ENCODE measurements at places on chromosomes 13 and 19.

DNA sequence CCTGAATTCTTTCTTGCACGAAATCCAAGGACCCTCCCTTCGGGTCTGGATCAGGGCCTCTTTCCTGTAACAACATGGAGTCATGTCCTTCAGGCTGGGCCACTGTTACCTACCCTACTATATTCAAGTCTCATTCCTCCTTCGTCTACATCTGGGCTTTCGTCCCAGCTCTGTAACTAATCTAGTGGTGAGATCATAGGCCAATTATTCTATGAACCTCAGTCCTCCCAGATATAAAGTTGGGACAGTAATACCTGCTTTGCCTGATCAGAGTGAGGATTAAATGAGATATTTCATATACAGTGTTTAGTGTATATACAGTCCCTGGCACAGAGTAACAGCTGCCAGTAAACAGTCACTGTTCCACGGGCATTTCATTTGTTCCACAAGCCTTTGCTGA, 48.3 kb upstream of the ATP12A start:
- no peak for DNase-seq

- no peak for DNase-seq
These were observed 574.8 kb downstream of the IRS2 start for GRCh38 chr13:109211616-109212015.

- DNase-seq, result no peak
These were observed 10.9 kb downstream of the NCR1 start for GRCh38 chr19:54916822-54917221.

GRCh38 chr19:8592231-8593009, 15.2 kb upstream of the MYO1F start:
- peak; percentile 87 for DNase-seq

DNA sequence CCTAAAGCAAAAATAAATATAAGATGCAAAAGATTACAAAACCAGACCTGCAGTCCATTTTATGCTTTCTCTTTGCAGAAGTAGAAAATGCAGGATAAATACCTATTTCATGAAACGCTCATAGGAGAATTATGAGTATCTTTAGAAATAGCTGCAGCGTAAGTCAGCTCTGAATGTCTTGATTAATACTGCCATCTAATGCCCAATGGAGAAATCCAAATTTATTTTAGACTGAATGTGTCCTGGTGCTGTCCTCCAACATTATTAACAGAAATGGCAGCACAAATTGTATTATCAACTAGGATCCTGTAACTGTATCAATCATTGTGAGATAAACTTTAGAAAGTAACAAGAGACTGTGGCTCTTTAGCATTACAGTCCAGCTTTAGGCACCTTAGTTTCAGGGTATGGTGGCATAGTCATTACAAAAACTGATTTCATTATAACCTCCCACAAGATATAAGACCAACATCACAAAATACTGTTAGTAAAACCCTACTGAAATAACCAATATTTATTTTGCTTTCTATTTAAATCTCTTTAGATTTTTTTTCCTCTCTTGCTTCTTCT, 162.1 kb upstream of the MIR17HG start:
- no peak for DNase-seq

DNA sequence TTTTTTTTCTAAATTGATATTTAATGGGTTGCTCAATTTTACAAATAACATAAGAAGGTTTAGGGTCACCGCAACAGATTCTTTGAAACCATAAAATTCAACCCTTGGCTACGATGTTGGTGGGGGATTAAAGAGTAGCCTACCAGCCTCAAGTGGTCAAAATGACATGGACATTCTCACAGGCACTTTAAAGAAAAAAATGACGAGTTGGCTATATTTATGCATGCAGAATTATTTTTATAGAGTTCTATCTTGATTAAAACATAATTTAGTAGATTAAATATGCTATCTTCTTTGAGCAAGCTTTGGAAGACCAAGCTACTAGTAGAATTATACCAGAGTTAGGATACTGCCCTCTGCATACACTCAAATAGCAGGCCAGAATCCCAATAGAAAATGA, 293.0 kb downstream of the DCT start:
- DNase-seq, result no peak

DNA sequence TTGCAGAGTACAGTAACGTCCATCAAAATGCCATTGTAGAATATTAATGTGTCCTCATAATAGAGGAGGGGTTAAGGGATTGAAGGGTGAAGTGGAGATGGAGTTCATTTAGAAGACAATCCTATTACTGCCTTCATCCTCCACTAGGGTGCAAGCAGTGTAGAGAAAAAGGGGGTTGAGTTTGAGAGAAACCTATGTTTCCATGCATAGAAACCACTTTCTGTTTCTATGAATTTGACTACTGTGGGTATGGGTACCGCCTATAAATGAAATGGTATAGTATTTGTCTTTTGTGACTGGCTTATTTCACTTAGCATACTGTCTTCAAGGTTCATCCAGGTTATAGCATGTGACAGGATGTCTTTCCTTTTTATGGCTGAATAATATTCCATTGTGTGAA, 156.0 kb downstream of the GGACT start:
- no peak for DNase-seq

- no peak for DNase-seq
These were observed 422.1 kb downstream of the FGF9 start for GRCh38 chr13:22092791-22093560.

GRCh38 chr19:38375098-38375493, 725 bp downstream of the PSMD8 start:
- DNase-seq, result no peak

DNA sequence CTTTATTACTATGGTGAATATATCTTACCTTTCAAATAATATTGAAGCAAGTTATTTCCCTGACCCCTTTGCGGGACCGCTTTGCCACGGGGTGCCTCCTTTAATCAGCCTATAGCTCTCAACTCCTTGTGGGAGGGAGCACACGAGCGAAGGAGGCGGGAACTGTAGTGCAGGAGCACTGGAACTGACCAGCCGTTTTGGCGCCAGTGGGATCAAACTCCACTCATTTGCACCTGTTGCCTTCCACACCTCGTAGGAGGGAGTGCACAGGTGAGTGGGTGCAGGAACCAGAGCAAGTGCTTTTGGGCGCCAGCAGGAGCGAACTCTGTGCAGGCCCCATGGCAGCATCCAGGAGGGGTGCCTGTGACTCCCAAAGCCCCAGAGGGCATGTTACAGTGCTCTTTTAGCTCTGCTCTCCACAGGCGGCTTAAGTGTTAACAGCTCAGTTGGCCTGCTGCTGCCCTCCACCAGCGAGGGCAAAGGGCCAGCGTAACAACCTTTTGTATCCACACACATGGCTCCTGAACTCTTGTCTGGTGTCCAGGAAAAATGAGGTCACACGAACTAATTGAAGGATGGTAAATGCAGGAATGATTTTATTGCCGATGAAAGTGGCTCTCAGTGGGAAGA, 206.9 kb downstream of the GGACT start:
- DNase-seq, result no peak

DNA sequence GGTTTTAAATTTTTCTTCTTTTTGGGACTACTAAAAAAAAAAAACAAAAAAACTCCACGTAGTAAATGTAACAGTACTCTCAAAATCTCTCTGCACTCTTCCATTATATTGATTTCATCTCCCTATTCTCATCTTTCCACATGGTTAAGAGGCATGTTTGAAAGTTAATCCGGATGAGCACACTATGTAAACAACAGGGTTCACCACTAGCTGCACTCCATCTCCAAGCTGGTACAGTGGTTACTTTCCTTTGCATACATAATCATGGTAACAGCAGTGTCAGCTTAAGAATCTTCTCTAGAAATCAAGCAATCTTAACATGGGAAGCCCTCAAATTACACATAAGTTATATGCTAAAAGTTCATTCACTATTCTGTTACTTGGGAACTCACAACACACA, 92.6 kb downstream of the MIPEP start:
- DNase-seq, result no peak

- DNase-seq, result no peak
These were observed 1238.0 kb downstream of the PCDH17 start for GRCh38 chr13:58869566-58869965.

- no peak for DNase-seq
These were observed 778.3 kb upstream of the SLC10A2 start for GRCh38 chr13:103844471-103844870.

GRCh38 chr13:41008349-41008980, 10.7 kb downstream of the ELF1 start:
- DNase-seq, result no peak

GRCh38 chr13:89628567-89628966, 1718.9 kb upstream of the MIR17HG start:
- no peak for DNase-seq

- DNase-seq, result no peak
These were observed 16.6 kb downstream of the TEX30 start for GRCh38 chr13:102757006-102757405.

DNA sequence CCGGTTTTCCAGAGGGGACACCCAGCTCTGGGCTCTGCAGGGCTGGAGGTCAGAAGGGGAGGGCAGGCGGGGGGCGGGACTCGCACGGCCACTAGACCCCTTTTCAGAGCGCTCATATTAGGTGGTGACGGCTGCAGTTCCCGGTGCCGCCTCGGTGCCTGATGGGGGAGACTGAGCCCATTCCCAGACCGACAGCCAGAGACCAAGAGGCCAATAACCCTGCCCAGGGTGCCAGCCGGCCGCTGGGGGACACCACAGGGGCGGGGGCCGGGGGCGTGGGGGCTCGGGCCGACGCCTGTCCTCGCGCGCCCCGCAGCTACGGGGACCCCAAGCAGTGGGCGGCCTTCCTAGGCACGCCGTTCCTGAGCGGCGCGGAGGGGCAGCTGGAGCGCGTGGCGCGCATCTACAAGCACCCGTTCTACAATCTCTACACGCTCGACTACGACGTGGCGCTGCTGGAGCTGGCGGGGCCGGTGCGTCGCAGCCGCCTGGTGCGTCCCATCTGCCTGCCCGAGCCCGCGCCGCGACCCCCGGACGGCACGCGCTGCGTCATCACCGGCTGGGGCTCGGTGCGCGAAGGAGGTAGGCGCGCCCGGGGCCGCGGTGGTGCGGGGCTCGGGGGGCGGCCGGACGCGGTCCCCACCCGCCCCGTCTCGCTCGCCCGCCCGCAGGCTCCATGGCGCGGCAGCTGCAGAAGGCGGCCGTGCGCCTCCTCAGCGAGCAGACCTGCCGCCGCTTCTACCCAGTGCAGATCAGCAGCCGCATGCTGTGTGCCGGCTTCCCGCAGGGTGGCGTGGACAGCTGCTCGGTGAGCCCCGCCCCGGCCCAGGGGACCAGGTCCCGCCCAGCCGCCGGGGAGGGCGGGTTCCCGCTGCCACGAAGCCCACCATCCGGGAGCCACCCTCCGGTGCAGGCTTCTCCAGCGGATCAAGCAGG, 2.4 kb downstream of the TIMM13 start:
- DNase-seq, result no peak

GRCh38 chr13:30654430-30654829, 36.7 kb downstream of the USPL1 start:
- no peak for DNase-seq

DNA sequence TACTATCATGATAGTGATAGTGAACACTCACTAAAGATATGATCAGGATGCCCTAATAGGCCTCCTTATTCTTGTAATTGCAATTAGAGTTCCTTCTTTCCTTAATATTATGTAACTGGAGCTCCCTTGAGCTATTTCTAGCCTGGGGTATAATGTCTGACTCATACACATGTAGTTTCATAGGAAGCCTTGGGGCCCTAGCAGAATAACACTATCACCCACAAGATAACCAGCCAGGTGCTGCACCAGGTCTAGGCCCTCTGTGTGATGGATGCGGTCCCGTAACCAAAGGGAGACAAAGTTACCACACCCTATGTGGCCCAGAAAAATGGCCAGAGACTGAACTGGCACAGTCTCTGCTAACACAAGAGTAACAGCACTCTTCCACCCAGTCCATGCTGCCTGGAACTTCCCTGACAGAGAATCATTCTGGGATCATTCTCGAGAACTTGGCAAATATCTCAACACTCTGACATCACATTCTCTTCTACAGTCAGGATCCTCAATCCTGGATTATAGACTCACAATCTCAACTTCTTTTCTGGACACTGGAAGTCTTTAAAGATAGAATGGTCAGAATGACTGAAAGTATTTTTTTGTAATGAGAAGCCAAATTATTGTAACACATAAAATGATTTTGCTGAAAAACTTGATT, 32.6 kb upstream of the IGFL4 start:
- no peak for DNase-seq

DNA sequence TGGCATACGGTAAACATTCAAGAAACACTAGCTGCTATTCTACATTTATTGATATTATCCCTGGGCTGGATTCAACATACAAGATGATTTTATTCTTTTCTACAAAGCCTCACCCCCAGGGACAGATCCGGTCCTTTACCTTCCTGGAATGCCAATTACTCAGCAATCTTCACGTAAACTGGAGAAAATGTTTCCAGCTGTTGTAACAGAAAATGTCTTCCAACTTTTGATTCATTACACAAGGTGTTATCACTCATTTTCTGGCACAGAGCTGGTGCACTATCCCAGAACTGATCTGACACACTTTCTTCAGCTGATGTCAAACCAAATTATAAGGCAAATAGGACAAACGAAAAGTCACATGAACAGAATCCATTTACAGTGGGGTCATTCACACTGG, 33.1 kb downstream of the DCLK1 start:
- DNase-seq, result no peak

GRCh38 chr13:94799299-94799698, 87.0 kb upstream of the SOX21 start:
- DNase-seq, result no peak

DNA sequence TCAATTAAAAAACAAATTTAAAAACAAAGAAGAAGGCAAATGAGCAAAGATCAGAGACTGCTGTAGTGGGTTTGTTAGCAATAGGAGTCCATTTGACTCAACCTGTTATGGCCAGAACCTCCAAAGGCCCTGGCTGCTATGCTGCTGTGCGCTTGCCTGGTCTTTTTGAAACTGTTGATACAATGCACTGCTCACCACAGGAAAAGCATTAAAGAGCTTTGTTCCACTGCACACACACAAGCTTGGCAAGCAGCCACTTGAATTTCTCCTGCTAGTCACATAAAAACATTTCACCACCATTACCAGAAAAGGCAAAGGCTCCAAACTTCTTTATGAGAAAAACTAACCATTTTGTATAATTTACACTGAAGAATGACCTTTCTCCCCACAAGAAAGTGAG, 132.2 kb downstream of the FREM2 start:
- no peak for DNase-seq

DNA sequence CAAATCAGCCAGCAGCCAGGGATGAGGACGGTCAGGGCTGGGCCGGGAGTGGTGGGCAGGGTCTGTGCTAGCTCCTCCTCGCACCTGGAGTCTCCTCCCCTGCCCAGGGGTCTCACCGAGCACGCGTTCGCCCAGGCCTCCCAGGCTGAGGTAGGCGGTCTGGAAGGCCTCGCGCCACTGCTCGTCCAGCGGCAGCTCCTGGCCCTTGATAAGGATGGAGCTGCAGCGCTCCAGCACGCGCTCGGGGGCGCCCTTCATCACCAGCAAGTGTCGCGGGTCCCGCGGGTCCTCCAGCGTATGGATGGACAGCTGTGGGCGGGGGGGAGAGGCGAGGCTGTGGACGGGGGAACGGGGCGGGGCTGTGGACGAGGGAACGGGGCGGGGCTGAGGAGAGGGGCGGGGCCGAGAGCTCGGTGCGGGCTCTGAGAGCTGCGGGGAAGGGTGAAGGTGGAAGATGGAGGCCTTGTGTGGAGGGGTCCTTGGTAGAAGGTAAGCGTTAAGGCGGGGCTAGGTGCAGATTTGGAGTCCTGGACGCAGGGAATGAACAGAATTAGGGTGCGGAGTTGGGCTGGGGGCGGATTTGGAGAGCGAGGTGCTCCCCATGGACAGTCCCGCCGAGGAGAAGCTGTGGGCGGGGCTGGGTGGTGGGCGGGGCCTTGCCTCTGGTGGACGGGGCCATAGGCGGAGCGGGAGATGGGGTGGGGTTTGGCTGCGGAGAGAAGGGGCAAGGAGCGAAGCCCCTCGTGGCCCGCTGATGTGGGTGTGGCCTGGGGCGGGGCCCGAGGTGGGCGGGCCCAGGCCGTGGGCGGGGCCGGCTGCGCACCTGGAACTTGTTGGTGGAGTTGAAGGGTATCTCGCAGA, 5.7 kb downstream of the ATP4A start:
- peak; percentile 44 for DNase-seq
